Activated CD4-positive, alpha-beta T cell treated with anti-CD3 and anti-CD28 coated beads, Interleukin-2, amount 10 ng/mL, durations not matched to agents 7 days and 5 days (primary cell): ENCODE measurements at places on chromosomes 1 and 21.

DNA sequence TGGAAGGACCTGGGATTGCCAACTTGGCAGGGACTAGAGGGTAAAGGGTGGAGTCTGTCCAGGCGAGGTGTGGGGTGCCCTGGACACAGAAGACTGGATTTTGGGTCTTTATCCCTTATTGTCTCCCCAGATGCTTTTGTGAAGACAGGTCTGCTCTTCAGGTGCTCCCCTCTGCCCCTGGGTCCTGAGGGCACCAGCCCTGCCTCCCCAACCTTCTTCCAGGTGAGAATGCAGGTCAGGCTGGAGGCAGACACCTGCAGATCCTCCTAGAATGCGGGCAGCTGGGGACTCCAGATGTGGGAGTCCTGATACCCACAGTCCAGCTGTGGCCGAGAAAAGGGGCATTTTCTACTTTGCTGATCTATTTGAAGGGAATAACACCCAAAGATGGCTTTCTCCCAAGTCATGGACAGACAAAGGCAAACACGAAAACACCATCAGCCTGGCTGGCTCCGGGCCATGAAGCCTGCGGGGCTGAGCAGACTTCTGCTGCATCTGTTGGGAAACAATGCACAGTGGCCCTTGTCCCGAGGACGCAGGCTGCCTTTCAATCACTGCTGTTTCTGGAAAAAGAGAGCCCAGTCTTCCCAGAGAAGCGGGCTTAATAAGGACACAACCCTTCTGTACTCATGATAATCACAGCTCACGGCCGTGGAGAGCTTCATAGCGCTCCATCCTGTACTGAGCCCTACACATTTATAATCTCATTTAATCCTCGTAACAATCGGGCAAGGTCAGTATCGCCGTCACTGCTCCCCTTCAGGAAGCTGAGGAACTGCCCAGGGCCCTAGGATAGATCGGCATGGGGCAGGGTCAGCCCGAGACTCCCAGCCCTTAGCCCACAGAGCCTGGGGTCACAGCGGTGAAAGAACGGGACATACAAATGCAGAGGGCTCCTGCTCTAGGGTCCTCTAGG lies 62.0 kb upstream of the ABCG1 start:
- no peaks in the 10 kb centered on the region for H3K36me3 ChIP-seq
- DNase-seq, result no peak
- H3K4me1 ChIP-seq, result peaks cover 16% of the 10 kb centered on the region
- H3K27ac ChIP-seq, result no peak overlapping the region
- H3K27me3 ChIP-seq, result no peaks in the 10 kb centered on the region

GRCh38 chr1:22490309-22490708 lies 38.7 kb downstream of the ZBTB40 start:
- no peak overlapping the region for H3K27ac ChIP-seq
- no peak for DNase-seq
- no peaks in the 10 kb centered on the region for H3K27me3 ChIP-seq

DNA sequence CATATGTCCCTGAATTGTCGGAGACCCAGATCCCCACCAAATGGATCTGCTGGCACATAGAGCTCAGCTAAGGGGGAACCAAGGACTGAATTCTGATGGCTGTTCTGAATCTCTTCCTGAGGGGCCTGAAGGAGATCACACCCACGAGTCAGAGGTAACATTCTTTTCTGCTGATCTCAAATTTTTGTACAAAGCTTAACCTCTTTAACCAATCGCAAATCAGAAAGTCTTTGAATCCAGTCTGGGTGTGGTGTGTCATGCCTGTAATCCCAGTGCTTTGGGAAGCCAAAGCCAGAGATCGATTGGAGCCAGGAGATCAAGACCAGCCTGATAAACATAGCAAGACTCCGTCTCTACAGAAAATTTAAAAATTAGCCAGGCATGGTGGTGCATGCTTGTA lies 62.8 kb upstream of the PRRC2C start:
- peaks cover 22% of the 10 kb centered on the region for H3K4me1 ChIP-seq
- H3K27ac ChIP-seq, result no peak overlapping the region
- H3K4me3 ChIP-seq, result no peak overlapping the region

GRCh38 chr1:5485968-5486696 lies 506.1 kb downstream of the NPHP4 start:
- no peak overlapping the region for H3K4me3 ChIP-seq
- no peak for DNase-seq
- no peaks in the 10 kb centered on the region for H3K36me3 ChIP-seq
- H3K27me3 ChIP-seq, result no peaks in the 10 kb centered on the region
- no peak overlapping the region for H3K27ac ChIP-seq
- peaks cover 1% of the 10 kb centered on the region for H3K4me1 ChIP-seq
